ENCODE measurements at places on chromosomes 5 and 9.

DNA sequence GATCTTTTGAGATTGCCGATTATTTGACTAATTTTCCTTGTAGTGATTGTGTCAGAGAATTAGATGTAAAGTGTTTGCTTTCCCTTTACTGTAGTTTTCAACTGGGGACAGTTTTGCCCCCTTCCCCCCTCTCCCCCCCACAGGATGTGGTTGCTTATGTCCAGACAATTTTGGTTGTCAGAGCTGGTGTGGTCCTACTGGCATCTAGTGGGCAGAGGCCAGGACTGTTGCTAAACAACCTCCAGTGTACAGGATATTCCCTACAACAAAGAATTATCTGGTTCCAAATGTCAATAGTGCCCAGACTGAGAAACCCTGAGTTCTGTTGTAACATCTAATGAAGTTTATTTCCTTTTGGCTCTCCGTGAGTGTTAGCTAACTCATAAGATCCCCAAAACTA lies 20.0 kb downstream of the TMEFF1 start:
- no peak for DNase-seq

DNA sequence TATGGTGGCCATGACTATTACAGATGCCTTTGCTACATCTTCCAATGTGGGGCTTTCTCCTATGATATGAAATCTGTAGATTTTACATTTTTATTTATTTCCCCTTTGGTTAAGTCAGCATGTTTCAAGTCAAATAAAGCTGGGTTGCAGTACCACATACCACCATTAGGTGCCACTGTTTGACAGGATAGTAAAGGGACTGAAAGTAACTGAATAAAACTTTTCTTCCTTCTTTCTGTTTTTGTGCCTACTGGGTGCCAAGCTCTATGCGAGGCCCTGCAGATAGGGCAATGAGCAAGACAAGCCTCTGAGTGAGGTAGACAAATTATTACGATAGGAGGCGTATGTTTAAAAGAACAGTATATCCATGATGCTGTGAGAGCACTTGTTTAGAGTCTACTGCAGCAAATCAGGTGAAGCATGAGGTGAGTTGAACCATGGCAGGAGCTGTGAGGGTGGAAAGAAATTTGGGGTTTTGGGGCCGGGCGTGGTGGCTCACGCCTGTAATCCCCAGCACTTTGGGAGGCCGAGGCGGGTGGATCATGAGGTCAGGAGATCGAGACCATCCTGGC lies 64.8 kb downstream of the GDNF start:
- no peak for DNase-seq

DNA sequence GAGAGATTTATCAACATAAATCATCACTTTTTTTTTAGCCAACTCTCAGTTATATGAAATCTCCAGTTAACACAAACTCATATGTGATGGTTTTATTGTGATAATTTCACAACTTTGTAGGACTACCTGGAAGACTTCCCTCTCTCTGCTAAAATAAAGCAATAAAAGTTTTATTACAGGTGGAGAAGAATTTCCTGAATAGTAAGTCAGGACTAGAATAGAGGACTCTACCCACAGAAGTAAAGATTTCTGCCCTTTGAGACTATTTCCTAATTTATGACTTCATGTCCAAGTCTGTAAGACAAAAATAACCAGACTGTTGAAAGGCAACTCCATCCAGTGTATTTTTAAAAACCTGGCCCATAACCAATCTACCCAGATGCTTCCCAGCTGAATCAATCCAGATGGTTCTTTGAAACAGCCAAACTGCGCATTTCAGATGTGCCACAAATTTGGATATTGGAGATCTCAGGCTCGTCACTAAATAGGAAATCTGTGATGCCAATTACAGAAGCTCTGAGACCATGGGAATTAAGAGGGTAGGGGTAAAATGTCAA lies 234.0 kb upstream of the NMUR2 start:
- DNase-seq: no peak

DNA sequence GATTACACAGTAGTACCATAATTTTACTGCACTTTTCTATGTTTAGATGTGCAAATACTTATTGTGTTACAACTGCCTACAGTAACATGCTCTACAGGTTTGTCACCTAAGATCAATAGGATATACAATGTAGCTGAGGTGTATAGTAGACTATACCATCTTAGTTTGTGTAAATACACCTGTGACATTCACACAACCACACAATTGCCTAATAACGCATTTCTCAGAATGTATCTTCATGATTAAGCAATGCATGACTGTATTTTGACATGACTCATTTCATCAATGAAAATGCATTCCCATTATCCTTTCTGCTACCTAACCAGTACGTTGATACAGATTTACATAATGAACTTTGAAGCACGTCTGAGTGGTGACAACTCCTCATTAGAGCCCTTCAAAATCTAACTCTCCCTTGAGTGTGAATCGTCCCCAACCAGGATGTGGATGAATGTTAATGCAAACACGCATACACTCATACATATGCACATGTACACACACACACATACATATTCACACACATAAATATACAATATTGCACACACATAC lies 28.4 kb downstream of the GZMK start:
- no peak for DNase-seq

GRCh38 chr9:83976372-83976771 lies 3.6 kb downstream of the HNRNPK start:
- no peak for DNase-seq

- no peak for DNase-seq
Observed at GRCh38 chr5:89308606-89309040, 425.6 kb upstream of the MEF2C start.

DNA sequence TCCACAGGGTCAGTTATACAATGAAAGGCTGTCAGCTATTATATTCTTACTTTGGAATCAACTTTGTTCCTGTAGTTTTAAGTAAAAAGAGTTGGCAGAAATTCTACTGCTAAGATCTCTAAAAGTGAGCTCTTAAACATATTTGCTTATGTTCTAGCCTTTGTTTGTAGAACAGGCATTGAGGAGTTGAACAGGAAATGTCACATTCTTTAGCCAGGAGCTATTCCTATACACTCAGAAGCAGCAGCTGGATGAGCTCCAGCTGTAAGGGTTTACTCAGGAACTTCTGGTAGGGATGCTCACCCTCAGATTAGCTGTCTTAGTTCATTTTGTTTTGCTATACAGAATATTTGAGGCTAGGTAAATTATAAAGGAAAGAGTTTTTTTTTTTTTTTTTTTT lies 22.4 kb upstream of the SPINK14 start:
- DNase-seq: no peak

DNA sequence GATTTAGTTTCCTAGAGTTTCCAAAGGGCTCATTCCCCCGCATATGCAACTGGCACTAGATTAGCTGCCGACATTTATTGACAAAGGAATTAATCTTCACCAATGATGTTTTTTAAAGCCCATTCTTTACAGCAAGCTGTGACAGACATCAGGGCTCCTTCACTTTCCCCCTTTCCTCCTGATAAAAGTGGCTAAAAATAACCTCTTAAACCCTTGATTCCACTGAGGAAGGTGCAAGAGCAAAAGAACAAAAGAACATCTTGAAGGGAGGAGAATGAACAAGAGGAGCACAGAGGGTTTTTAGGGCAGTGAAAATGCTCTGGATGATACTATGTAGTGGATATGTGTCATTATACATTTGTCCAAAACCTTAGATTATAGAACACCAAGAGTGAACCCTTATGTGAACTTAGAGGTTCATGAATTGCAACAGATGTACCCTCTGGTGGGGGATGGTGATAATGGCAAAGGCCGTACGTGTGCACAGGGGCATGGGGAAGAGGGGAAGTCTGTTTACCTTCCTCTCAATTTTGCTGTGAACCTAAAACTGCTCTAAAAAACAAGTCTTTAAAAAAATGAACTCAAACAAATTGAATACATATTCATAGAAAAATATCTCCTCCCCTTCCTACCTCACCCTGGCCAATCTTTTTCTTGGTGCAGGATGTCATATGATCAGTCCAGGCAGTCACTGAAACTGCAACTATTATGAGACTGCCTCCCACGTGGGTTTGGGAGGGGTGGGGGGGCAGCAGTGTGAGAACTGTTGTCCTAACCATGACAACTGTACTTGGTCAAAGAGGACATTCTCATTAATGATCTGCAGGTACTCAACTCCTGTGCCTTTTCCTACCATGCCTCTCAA lies 83.0 kb downstream of the MARCHF3 start:
- no peak for DNase-seq

DNA sequence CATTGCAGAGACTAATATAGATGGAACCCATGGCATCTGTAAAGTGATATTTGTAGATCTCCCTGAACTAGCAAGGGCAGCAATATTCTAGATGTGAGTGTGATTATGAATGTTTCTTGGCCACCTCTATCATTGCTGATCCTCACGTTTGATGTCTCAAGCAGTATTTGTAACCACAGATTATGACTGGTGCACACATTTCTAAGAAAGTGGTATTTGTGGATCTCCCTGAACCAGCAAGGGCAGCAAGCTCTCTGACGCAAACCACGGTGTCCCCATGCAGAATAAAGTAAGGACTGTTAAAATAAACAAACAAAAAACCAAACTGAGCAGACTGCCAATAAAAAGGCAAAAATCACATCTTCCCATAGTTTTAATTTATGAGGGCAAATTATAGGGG lies 301.3 kb downstream of the CSNK1G3 start:
- no peak for DNase-seq

- peak; percentile 18 for DNase-seq
Observed at GRCh38 chr5:113034182-113034773, 57.7 kb downstream of the DCP2 start.

DNA sequence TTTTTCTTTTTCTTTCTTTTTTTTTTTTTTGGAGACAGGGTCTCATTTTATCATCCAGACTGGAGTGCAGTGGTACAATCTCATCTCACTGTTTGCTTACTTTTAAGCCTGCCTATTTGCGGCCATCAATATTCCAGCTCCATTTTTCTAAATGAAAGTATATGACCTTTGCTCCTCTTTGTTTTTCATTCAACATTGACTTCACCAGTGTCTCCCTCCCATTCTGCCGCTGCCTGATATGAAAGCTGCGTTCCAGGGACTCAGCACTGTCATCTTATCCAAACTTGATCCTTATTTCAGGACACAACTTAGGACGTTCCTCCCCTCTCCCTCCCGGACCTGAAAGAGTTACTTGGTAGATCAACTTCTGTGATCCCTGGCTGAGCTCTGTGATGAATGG lies 73.6 kb downstream of the LRRC70 start:
- DNase-seq: no peak

GRCh38 chr5:423626-424261 lies 19.2 kb upstream of the EXOC3 start:
- DNase-seq: no peak

- DNase-seq: no peak
Observed at GRCh38 chr9:65403721-65404120, 118.7 kb upstream of the FOXD4L5 start.

- no peak for DNase-seq
Observed at GRCh38 chr5:10352430-10353240, 860 bp upstream of the MARCHF6 start.

GRCh38 chr5:18765304-18765703 lies 1131.0 kb downstream of the TAF11L14 start:
- DNase-seq: no peak

GRCh38 chr5:28808967-28809810 lies 1770.8 kb upstream of the CDH9 start:
- DNase-seq: no peak

- DNase-seq: no peak
Observed at GRCh38 chr9:72443855-72444254, 77.6 kb upstream of the TMC1 start.

DNA sequence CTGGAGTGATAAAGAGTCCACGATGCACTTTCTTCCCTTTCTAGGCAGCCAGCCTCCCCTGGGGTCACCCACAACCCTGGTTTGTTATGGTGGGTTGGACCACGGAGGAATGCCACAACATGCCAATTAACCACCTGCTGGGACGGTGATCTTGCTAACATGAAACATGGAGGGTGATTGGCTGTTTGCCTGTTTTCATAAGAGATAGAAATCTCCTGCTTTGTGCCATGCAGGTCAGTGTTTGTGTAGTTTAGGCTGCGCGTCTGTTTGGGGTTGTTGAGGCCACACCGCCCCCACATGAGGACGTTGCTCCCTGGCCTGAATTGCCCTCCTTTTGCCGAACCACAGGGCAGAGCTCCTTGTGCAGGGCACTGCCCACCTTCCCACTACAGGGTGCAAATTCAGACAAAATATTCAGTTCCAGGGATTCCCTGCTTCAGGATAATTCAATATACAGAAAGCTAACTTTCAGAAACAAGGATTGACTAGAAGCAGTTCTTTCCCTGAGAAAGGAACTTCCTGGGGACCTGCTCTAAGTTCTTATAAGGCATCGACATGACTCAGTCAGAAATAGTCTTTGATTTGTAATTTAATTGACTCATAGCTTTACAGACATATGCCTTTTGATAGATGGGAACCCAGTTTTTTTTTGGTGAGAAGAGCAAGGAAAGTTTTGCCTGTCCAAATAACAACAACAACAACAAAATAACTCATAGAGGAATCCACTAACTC lies 427.6 kb downstream of the GADD45G start:
- DNase-seq: no peak

DNA sequence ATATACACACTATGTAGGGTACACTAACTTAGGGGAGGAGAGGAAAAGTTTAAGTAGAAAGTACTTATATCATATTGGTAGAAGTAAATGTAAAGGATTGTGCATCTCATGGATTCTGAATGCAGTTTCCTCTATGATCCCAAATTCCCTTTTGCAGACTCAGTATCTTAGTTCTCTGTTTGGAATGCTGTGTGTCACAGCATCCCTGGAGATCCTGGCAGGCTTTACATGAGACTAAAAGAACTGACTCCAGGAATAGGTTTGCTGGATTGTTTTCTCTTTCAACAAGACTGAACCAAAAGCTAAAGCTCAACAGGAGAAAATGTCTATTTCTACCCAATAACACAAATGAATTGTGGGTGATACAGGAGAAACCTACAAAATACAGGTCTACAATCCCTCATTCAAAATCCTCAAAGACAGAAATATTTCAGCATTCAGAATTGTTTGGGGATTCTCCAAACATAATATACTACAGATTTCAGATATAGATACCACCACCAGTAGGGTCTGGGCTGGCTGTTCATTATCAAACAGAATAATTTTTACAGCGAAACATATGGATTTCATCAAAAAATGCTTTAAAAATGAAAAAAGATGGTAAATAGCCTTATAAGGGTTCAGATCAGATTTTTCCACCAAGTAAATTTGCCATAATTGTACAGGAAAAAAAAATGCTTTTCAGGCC lies 324.7 kb upstream of the GRAMD2B start:
- DNase-seq: no peak

GRCh38 chr5:33793836-33794549 lies 97.8 kb downstream of the ADAMTS12 start:
- DNase-seq: no peak

DNA sequence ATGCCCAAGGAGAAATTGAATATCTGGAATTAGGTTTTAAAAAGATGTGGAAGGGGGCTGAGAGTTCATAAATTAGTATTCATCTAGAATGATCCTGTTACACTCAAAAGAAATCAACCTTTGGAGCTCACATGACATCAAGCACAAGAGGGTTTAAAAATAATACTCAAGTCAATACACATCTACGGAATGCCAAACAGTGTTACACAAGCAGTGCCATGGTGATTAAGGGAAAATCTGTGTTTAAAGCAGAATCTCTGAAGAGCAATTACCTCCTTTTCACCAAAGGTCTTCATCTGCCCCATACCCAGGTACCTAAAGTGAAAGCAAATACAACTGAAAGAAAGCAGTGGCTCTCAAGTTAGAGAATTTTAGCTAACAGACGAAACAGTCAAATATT lies 261.6 kb downstream of the NFIB start:
- DNase-seq: no peak

Data from GOT3 (cell line).